ENCODE measurements at places on chromosomes 16 and 17.

GRCh38 chr17:62630365-62631085, 3.1 kb downstream of the MRC2 start:
- no peak for DNase-seq

- DNase-seq, result peak; percentile 91
Measured at GRCh38 chr16:3027983-3028715, 4.3 kb downstream of the THOC6 start.

- no peak for DNase-seq
Measured at GRCh38 chr17:51046046-51046445, 74.6 kb downstream of the SPAG9 start.

- DNase-seq, result no peak
Measured at GRCh38 chr17:72766761-72767356, 325.6 kb downstream of the SLC39A11 start.

DNA sequence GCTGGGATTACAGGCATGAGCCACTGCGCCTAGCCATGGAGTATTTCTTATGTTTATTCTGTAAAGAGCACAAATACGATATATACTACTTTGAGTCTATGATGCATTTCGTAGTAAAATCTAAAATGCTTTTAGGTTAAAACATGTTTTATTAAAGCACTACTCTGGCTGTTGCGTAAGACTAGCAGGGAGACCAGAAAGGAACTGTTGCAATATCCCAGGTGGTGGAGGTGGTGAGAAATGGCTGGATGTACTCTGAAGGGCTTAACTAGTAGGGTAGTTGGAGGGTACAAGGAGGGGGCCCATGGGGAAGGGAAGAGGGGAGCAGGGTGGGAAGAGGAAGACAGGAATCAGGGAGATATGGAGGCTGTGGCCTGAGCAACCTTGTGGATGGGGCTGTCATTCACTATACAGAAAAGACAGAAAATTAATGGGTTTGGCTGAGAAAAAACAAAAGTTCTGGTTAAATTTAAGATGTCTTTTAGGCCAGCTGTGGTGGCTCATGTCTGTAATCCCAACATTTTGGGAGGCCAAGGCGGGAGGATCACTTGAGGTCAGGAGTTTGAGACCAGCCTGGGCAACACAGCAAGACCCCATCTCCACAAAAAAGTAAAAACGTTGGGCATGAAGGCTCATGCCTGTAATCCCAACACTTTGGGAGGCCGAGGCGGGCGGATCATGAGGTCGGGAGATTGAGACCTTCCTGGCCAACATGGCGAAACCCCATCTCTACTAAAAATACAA, 35.8 kb downstream of the ST3GAL2 start:
- DNase-seq, result no peak

GRCh38 chr17:27413792-27414191, 42.5 kb upstream of the KSR1 start:
- DNase-seq, result no peak

GRCh38 chr17:78110363-78111015, 18.1 kb downstream of the TMC6 start:
- no peak for DNase-seq

GRCh38 chr17:67379251-67379630, 2.2 kb downstream of the PITPNC1 start:
- no peak for DNase-seq

- DNase-seq, result no peak
Measured at GRCh38 chr16:83714286-83714685, 93.5 kb upstream of the HSBP1 start.

DNA sequence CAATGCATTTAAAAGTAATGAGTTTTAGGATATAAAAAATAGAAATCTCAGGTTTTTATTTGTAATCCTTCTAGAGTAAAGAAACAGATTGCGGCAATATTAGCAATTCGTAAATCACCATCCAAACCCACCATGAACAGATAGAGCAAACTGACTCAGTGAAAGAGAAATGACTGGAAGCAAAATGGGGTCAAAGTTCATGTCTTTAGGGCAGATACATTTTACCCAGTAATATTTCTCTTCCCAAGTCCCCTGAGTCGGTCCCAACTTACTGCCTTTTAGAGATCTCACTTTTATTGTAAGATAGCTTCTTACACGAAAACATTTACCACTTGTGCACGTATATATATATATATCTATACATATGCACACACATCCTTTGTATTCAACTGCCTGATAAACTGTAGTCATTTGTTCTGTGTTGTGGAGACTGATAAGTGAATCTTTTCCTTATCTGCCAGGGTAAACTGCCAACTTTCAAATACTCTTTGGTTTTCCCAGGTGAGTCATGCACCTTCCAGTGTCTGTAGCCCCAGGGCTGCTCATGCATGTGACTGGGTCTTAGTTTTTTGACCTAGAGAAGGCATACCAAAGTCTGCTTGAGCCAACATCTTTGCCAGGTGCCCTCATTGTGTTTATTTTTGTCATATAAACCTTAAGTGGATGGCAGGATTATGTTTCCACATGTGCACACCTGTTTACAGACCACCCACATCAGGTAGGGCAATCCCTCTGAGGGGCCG, 7.8 kb upstream of the IRF8 start:
- no peak for DNase-seq

GRCh38 chr17:47862621-47863440, 11.9 kb upstream of the SP6 start:
- no peak for DNase-seq

DNA sequence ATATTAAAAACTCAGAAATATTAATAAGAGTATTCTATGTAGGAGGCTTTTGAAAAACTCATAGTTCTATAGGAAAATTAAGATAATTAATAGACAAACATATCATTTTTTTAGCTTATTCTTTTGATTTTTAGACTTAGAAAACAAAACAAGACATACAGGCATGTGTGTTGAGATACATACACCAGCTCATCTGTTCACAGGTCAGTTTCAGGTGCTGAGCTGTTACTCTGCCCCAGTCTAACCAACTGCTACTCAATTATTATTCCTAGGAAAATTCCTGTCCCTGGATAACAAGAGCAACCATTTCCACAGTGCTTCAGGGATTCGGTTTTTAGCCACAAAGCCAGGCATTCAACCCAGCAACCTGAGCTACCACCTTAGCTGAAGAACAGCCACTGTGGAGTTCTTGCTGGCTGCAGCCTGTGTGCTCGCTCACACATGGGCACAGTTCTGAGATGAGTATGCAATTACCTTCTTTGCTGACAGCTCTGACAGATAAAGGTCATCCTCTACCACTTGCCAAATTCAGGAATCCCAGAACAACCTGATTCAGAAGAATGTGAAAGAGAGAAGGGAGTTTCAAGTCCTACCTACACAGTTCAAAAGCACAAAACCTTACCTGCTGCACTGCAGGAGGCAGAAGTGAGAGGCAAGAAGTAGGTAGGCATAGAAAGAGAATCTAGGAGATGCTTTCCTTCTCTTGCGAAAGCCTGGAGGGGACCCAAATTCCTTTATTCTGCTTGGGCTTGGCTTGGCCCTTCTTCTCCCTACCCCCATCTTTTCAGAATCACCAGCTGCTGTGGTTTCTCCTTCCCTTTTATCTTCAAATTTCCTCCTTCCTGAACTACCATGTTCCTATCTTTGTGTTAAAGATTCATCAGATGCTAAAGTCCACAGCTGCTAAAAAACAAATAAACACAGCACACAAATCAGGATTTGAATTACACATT, 62.7 kb downstream of the TEX2 start:
- no peak for DNase-seq

GRCh38 chr17:34257299-34257985, 2.4 kb downstream of the CCL2 start:
- no peak for DNase-seq

- peak; percentile 48 for DNase-seq
Measured at GRCh38 chr16:56617212-56618085, 8.1 kb upstream of the MT1E start.

DNA sequence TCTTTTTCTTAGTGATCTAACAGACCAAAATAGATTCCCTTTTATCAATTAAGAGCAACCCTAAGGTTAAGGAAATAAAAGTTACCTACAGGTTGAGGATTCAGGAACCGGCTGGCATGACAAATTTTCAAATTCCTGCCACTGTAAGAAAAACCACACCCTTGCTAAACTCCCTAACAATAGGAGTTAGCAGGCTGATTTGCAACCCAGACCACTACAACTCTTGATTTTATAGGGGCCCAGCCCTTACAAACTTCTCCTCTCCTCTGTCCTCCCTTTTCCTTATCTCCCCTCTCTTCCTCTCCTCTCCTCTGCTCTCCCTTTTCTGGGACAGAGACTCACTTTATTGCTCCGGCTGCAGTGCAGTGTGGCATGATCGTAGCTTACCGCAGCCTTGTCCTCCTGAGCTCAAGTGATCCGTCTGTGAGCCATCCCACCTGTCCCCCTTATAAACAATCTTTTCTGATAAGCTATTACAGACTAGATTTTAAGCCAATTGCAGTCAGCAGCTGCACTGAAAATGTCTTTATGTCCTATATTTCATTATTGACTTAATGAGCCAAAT, 418.9 kb downstream of the CDH8 start:
- DNase-seq, result no peak

DNA sequence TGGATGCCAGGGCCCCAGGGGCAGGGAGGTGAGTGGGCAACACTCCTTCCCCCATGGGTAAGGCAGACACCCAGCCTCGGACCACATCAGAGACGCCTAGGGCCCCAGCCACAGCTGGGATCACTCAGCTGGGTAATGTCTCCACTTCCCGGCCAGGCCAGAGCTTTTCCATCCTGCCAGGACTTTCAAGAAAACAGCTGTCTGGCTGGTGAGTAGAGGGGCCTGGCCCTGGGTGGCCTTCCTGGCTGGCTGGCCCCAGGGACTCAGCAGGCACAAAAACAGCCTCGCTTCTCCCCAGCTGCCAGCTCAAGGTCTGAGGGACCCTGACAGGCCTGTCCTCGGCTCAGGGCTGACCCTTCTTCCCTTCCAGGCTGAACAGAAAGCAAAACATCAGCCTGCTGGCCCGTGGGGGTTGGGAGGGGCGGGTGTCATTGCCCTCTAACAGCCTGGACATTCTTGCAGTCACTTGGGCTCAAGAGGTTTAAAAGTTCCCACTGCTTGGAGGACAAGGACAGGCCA, 45.3 kb upstream of the JPH3 start:
- DNase-seq, result no peak

GRCh38 chr17:77803726-77804125, 154.8 kb upstream of the TNRC6C start:
- no peak for DNase-seq

- no peak for DNase-seq
Measured at GRCh38 chr17:81302324-81302723, 7.2 kb upstream of the SLC38A10 start.

GRCh38 chr16:49744244-49745220, 111.4 kb downstream of the ZNF423 start:
- DNase-seq, result no peak

DNA sequence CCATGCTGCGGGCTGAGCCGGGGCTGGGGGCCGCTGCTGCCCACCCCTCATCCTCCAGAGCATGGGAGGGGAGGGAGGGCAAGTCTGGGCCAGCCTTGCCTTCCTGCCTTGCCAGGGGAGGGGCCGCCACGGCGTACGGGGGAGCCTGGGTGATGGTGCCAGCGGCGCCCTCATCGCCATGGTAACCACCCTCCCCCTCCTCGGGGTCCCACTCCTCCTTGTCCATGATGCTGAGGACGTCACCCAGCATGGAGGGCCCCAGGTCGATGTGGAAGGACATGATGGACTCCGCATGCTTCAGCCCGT, 23.9 kb upstream of the CPSF4L start:
- DNase-seq, result no peak

- DNase-seq, result no peak
Measured at GRCh38 chr16:22092143-22092933, at the start of gene VWA3A. Gene VWA3A, plus strand, starts transcription at chr16:22092541. Its CDS starts 97 bp downstream, at chr16:22092638.

DNA sequence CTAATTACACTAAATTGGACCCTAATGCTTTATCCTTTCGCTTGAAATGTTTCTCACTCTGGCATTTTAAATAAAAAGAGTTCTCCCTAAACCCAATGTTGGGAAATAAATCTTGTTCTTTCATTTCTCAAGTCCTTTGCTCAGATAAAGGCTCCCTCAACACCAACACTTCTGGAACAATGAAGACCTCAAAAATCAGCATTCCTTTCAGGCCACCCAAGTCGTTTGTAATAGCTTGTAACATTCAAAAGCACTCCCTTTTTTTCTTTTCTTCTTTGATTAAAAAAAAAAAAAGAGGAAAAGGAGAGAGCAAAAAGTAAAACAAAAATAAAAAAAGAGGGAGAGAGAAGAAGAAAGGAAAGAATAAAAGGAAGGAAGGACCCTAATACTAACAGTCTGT, 23.3 kb upstream of the FOXJ1 start:
- no peak for DNase-seq

- DNase-seq, result no peak
Measured at GRCh38 chr16:72609066-72609465, 437.1 kb upstream of the PMFBP1 start.

- DNase-seq, result peak; percentile 8
Measured at GRCh38 chr16:77679901-77680300, 42.4 kb upstream of the NUDT7 start.

- no peak for DNase-seq
Measured at GRCh38 chr16:88512728-88513696, 57.2 kb upstream of the ZC3H18 start.

- DNase-seq, result no peak
Measured at GRCh38 chr17:61245706-61246135, 153.9 kb upstream of the TBX2 start.

GRCh38 chr17:80640366-80641084, 95.9 kb downstream of the RPTOR start:
- no peak for DNase-seq

DNA sequence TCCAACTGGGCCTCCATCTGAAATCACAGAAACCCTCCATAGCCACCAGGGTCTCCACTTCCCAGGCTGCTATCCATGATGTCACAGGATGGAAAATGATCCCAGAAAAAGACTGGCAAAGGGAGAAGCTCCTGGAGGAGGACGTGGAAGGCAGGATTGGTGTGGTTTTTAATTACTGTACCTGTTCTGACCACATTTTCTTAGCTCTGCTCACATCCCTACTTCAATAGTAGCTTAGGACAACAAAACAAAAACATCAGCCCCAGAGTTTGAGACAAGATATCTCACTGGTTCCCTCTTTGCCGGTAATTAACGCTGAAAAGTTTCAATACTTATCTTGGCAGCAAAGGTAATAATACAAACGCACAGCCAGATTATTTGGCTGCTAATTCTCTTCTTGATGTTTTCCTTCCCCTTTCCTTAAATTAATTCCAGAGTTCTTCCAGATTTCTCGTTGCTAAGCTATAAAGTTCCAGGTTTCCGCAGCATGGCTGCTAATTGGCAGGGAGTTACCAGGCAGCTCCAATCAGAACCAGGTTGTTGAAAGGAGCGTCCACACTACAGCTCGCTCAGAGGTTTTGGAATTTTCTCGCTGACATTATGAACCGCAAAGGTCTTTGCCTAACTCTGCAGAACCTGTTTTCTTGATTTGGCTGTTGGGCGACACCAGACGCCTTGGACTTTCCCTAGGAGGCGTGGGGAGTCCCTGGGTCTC, 263.4 kb downstream of the MRTFB start:
- no peak for DNase-seq

DNA sequence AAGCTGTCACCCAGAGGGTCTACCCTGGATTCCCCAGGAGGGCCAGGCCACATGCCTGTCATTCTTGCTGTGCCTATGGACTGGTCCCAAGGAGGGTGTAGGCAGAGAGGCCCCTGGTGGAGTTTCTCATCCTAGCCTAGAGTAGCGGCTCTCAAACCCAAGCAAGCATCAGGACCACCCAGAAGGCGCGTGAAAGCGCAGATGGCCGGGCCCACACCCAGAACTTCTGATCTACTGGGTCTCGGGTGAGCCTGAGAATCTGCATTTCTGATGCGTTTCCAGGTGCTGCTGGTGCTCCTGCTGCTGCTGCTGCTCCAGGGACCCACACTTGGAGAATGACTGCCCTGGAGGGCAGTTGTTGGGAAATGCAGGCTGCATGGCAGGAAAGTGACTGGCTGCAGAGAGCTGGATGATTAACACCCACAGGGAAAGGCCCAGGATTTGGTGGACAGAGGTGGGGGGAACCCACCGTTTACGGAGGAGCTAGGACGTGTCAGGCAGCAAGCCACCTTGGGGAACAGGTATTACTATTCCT, 9.5 kb upstream of the OSGIN1 start:
- no peak for DNase-seq
